ENCODE measurements at places on chromosomes 13 and 19. TPM values are rescaled to one million over a fixed set of nuclear protein-coding genes. Genes with fewer than 3 reads are reported as not detected.

DNA sequence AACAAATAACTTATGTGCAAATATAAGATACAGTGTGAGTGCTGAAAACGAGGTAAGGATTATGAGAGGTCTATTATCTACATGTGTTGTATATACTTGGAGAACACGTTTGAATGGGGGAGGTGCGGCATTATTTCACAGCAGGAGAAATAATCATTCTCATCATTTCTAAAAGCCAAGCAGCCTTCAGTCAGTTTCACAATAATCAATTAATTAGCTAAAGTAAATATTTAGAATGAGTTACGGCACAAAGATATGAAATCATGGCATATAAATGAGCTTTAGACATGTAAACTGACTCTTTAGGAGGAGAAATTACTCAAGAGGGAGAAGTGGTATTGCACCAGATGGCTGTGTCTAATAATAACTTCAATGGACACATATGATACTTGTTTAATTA lies 366.6 kb downstream of the DNAJC15 start:
- peaks cover 40% of the 10 kb centered on the region for H3K4me1 ChIP-seq
- no peak overlapping the region for H3K4me3 ChIP-seq
- DNase-seq, result no peak
- no peaks in the 10 kb centered on the region for H3K36me3 ChIP-seq

- no peaks in the 10 kb centered on the region for H3K27me3 ChIP-seq
- peak overlapping the region; percentile 83 for H3K4me3 ChIP-seq
- H3K36me3 ChIP-seq, result no peaks in the 10 kb centered on the region
- H3K4me1 ChIP-seq, result peaks cover 18% of the 10 kb centered on the region
- peak overlapping the region; percentile 60 for H3K27ac ChIP-seq
Observed at GRCh38 chr19:48513289-48514122, 1.9 kb upstream of the LMTK3 start.

DNA sequence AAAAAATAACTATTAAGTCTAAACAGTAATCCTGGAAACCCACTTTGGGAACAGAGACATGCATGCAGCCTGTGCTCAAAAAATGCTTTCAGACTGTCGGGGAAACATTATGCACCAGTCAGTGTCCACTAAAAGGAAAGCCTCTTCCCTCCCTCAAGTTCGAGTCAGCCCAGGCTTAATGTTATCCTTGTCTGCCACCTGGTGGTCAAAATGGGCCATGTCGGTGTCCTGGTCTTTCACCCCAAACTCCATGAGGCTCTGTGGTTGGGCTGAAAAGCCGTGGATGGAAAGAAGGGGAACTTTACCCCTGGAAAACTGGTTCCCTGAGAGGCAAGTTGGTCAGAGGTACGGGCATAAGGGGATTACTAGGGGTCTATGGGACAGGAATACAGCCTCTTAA lies 88.4 kb upstream of the ZNF492 start:
- no peaks in the 10 kb centered on the region for H3K27me3 ChIP-seq
- H3K4me1 ChIP-seq, result no peaks in the 10 kb centered on the region
- no peaks in the 10 kb centered on the region for H3K36me3 ChIP-seq

GRCh38 chr19:47603706-47604565 lies 5.0 kb upstream of the BICRA start:
- H3K27me3 ChIP-seq, result no peaks in the 10 kb centered on the region
- H3K36me3 ChIP-seq, result no peaks in the 10 kb centered on the region
- DNase-seq, result no peak
- H3K4me3 ChIP-seq, result no peak overlapping the region

- H3K27me3 ChIP-seq, result no peaks in the 10 kb centered on the region
- no peak overlapping the region for H3K27ac ChIP-seq
- no peak for DNase-seq
- no peaks in the 10 kb centered on the region for H3K36me3 ChIP-seq
- no peaks in the 10 kb centered on the region for H3K4me1 ChIP-seq
Observed at GRCh38 chr19:8141726-8142512, 7.5 kb downstream of the FBN3 start.

DNA sequence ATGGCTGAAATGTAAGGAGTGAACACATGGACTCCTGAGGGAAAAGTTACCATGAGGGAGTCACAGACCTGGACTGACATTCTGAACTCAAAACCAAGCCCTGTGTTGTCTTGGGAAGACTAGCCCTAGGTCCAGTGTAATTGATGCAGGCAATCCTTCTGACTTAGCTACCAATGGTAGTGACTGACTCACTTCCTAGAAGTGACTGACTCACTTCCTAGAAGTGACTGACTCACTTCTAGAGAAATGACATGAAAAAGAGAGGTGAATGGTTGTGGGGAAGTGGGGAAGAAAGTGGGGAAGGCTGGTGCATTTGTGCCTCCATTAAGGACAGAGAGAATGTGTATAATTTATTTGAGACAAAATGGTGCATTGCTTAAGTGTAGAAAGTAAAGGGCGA lies 49.9 kb downstream of the EDNRB start:
- H3K36me3 ChIP-seq, result no peaks in the 10 kb centered on the region
- no peaks in the 10 kb centered on the region for H3K27me3 ChIP-seq
- H3K27ac ChIP-seq, result no peak overlapping the region
- H3K4me3 ChIP-seq, result no peak overlapping the region
- DNase-seq, result no peak
- no peaks in the 10 kb centered on the region for H3K4me1 ChIP-seq

- H3K4me3 ChIP-seq, result no peak overlapping the region
- H3K36me3 ChIP-seq, result no peaks in the 10 kb centered on the region
- H3K4me1 ChIP-seq, result no peaks in the 10 kb centered on the region
- no peaks in the 10 kb centered on the region for H3K27me3 ChIP-seq
- H3K27ac ChIP-seq, result no peak overlapping the region
Observed at GRCh38 chr19:1956868-1957492, 16.0 kb downstream of the CSNK1G2 start.

SLC6A16 gene
- 0.56 TPM for total RNA-seq

TYROBP gene
- not detected for total RNA-seq

SIGLECL1 gene
- total RNA-seq, result not detected

RDH8 gene
- total RNA-seq, result not detected

Measured in Caco-2 (cell line).